ENCODE measurements at places on chromosomes 13 and 19.

DNA sequence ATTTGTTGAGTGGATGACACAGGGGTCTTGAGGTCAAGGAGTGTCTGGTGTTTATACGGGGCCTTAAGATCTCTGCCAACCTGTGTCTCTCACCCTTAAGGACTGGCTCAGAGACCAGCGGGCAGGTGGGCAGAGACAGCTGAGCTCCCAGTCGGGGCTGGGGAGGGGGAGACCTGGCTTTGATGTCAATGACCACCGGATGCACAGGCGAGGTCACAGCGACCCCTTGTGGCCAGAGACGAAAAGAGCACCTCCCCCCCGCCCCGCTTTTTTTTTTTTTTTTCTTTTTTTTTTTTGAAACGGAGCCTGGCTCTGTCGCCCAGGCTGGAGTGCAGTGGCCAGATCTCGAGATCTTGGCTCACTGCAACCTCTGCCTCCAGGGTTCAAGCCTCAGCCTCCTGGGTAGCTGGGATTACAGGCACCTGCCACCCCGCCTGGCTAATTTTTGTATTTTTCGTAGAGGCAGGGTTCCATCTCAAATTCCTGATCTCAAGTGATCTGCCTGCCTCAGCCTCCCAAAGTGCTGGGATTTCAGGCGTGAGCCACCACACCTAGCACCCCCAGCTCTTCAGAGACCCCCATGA lies 12.1 kb upstream of the KLK14 start:
- peak; percentile 41 for DNase-seq

GRCh38 chr13:79044415-79044814 lies 361.6 kb downstream of the RBM26 start:
- DNase-seq = no peak

- no peak for DNase-seq
Observed at GRCh38 chr13:111338841-111339240, 18.4 kb downstream of the TEX29 start.

GRCh38 chr19:37691881-37692504 lies 27.6 kb downstream of the ZNF607 start:
- DNase-seq = peak; percentile 43

GRCh38 chr13:23956106-23956505 lies 58.8 kb upstream of the C1QTNF9B start:
- DNase-seq = no peak

- DNase-seq = no peak
Observed at GRCh38 chr13:31996601-31997000, 35.0 kb upstream of the FRY start.

GRCh38 chr13:35839806-35840205 lies 291.4 kb downstream of the DCLK1 start:
- DNase-seq = no peak

DNA sequence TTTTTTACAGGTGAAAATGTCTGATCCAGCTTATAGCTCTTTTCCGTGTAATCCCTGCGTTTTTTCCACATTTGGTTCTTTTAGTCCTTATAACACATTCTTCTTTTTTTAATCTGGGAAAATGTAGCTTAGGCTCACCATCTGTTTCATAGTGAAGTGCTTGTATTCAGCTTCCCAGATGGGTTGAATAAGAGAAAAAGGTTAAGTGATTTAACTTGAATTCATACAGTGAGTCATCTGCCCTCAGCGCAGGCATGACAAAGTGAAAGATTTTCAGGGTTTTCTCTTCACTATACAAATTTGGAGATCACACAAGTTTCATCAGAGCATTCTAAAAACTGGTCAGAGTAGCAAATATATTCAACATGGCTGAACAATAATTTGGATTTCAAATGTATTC lies 224.8 kb downstream of the SPRY2 start:
- DNase-seq = no peak

- DNase-seq = no peak
Observed at GRCh38 chr19:43525836-43526771, 897 bp downstream of the ETHE1 start.

GRCh38 chr13:103539265-103539664 lies 473.0 kb upstream of the SLC10A2 start:
- DNase-seq = peak; percentile 88

GRCh38 chr19:399370-399769 lies 9.6 kb downstream of the C2CD4C start:
- no peak for DNase-seq

DNA sequence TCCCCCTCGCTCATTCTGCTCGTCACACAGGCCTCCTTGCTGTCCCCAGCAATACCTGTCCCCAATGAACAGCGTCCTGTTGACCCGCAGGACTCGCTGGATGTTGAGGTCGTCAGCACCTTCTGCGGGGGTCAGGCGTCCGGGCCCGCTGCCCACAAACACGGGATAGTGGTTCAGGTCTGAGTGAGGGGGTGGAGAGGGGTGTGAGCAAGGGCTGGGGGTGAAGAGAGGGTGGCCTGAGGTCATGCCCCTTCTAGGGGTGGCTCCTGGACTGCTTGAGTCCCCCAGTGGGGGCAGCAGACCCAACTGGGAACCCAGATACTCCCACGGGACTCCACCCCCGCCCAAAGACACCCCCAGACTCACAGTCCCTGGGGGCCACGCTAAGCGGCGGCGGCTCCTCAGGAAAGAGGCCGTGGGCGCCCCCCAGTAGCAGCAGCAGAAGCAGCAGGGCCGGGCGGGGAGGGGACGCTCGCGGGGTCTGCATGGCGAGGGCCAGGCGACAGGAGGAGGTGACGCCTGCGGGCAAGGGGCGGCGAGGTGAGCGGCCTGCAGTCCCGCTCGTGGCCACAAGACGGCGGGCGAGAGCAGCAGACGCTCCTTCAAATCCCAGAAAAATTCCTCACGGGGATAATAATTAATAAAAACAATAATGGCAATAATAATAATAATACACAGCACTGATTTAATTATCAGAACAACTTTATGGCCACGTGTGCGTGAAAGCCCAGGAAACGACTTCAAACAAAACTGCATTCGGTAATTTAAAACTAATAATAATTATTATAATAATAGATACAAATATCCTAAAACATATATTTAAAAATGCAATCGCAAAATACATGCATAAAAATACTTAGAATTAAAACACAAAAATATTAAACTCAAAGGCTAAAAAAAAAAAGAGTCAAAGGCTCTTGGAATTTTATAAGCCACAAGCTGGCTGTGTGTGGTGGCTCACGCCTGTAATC lies 1.2 kb downstream of the SEMA6B start:
- DNase-seq = peak; percentile 40

DNA sequence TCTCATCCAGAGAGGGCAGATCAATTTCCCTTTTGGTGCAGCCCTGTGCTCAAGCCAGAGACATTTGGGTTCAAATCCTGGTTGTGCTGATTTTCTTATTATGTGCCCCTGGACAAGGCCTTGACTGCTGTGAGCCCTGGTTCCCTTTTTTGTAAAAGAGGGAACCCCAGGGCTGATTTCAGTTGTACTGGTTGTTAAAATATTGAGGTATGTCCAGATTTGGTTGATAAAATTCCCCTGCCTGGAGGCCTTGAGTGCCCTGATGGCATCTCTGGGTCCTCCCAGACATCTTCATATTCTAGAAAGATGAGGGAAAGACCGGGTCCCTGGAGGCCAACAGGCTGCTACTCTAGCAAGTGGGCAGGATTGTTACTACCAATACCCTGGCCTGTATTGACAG lies 14.4 kb upstream of the PLAUR start:
- no peak for DNase-seq

- no peak for DNase-seq
Observed at GRCh38 chr13:105343134-105343806, 1192.2 kb downstream of the EFNB2 start.

- no peak for DNase-seq
Observed at GRCh38 chr19:38550376-38550775, 67.4 kb downstream of the MAP4K1 start.

DNA sequence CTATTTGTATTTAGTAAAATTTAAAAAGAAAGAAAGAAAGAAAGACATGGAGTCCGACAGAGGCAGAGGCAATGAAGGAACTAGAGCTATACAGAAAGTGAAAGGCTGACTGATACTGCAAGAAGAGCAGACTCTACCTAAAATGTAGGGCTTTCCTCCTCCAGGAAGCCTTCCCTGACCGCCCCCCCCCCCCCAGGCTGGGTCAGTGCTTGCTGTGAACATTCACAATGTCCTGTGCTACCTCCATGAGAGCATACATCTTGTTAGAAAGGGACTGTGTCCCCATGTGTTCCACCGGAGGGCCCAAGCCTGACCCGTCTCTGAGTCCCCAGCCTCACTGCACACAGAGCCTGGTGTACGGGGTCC lies 5.7 kb upstream of the CA11 start:
- DNase-seq = no peak

GRCh38 chr13:39410096-39410901 lies 192.7 kb downstream of the LHFPL6 start:
- no peak for DNase-seq

- DNase-seq = no peak
Observed at GRCh38 chr19:46739290-46739771, 6.5 kb upstream of the FKRP start.

DNA sequence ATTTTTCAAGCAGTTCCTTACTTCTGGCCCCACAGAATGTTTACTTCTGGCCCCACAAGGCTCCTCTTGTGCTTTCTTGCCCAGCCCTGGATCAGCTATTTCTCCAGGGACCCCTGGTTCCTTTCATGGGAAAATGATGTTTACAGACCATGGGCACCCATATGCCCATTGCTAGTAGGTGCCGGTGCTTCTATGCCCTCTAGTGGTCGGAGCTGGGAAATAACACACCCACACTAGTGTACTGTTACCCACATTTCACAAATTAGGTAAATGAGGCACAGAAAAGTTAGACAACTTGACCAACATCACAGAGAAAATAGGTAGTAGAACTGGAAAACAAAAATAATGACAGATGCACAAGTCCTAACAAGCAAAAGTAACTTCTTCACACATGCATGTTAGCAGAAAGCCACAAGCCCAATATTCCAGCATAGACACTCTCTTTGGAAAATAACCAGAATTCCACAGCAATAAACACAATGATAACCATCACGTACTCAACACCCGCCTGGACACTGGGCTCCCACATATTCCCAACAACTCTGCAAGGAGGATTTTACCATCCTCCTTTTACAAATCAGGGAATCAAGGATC lies 1.3 kb upstream of the CEACAM6 start:
- peak; percentile 62 for DNase-seq

DNA sequence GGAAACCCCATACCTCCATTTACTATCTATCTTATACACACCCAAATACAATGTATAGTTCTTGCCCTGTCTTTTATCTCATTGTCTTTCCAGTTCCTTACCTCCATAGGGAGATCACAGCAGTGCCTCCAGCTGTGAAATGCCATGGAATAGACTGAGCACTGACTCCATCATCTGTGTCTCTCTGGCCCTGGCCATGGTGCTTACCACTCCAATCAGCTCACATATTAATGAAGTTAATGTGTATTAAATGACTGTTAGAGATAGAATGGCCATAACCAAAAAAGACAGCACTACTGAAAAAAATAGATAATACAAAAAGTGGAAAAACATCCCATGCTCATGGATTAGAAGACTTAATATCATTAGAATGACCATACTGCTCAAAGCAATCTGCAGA lies 240.4 kb upstream of the SOX21 start:
- no peak for DNase-seq

DNA sequence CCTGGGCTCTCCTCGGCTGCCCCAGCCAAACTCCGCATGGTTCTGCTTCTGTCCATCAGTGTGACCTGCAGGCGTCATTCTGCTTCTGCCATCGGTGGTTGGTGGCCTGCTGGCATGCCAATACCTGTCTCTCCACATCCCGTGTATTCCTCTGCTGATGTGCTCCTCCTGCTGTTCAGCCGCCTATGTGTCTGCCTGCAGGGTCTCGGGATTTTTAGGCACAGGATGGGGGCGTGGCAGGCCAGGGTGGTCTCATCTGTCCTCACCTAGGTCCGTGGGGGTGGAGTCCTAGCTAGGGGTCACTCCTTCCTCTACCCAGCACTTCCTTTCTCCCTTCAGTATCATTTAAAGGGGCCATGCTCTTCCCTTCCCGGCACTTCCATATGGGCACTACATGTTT lies 33.0 kb upstream of the SGCG start:
- no peak for DNase-seq

DNA sequence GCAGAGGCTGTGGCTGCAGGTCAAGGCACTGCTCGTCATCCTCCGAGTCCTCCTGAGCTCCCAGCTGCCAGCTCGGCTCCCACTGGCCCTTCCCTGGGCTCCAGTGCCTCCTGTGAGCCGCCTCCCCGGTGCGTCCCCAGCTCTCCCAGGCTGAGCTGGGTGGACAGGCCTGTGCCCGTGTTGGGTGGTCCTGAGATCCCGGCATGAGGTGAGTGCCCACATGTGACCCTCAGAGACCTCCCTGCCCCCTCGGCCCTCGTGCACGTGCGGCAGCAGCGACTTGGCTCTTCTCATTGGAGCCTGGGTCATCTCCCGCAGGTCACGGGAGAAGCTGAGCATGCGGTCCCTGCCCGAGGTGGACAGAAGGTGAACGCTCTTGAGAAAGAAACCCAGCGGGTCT lies 15.4 kb downstream of the ADAT3 start:
- DNase-seq = no peak

GRCh38 chr13:71499944-71500514 lies 367.0 kb downstream of the DACH1 start:
- DNase-seq = no peak

DNA sequence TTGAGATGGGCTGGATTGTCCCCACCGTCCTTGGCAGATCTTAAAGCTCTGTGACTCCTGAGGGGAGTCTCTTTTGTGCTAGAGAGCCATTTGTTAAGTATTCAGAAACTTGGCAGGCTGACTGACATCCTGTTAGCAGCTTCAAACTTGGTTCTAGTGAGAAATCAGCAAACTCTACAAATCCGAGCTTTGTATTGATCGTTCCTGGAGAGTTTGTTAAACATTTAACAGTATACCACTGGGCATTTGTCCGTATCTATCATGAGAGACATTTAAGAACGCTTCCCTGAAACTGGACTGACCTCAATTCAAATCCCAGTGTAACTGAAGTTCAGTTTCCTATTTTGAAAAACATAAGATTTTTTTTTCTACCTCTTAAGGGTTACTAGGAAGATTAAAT lies 3.1 kb downstream of the ATP12A start:
- no peak for DNase-seq

- DNase-seq = no peak
Observed at GRCh38 chr13:24119626-24120508, 40.7 kb upstream of the SPATA13 start.

- DNase-seq = no peak
Observed at GRCh38 chr19:7635670-7636069, 1.2 kb upstream of the STXBP2 start.

- no peak for DNase-seq
Observed at GRCh38 chr13:111961236-111961635, 105.7 kb upstream of the SOX1 start.

- no peak for DNase-seq
Observed at GRCh38 chr13:83221813-83222241, 660.4 kb downstream of the SLITRK1 start.

GRCh38 chr13:99386911-99387788 lies 80.0 kb upstream of the GPR183 start:
- DNase-seq = no peak

All from NCI-H510A treated with DMSO at 0.1 percent for 48 hours (cell line).